ENCODE measurements at places on chromosomes 7 and 10. TPM values are rescaled to one million over a fixed set of nuclear protein-coding genes. Genes with fewer than 3 reads are reported as not detected.

INSYN2A gene
- total RNA-seq = not detected

CPA1 gene
- total RNA-seq = not detected

NPSR1 gene
- total RNA-seq = not detected

DNA sequence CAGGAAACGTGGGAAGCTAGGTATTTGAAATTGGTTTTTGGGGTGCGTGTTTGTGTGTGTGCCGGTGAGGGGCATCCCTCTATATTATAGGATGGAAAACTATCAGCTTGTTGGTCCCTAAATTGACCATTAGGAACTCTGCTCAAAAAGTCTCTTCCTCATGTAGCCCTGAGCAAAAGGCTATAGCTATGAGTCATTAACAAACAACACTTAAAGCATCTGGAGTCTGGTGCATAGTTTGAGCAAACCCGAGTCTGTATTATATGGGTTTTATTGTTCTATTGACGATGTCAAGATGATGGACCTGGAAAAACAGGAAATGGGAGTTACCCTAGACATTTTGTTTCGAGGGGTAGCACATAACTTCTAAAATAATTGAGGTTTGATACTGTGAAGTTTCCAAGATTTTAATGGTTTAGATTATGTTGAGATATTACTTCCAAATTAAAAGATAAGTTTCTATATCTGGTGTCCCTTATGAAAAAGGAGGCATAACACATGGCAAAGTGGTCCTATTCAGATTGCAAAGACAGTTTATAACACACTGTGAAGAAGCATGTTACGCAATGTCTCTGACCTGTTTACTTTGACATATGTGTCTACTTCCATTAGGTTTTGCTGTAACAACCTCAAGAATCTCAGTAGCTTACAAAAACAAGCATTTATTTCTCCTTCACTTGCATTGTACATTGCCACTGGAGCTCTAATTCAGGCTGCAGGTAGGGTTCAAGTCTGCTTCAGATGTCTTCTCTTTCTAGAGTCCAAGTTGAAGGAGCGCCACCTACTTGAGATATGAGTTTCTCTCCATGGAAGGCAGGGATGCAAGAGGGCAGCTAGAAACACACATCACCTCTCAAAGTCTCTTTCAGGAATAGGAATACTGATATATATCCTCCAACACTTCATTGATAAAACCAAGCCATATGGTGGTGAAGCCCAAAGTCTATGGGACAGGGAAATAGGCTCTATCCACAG, 357.7 kb downstream of the PHF14 start:
- no peak for ATAC-seq

GRCh38 chr10:96753956-96754355, 33.6 kb upstream of the PIK3AP1 start:
- no peak for ATAC-seq

DNA sequence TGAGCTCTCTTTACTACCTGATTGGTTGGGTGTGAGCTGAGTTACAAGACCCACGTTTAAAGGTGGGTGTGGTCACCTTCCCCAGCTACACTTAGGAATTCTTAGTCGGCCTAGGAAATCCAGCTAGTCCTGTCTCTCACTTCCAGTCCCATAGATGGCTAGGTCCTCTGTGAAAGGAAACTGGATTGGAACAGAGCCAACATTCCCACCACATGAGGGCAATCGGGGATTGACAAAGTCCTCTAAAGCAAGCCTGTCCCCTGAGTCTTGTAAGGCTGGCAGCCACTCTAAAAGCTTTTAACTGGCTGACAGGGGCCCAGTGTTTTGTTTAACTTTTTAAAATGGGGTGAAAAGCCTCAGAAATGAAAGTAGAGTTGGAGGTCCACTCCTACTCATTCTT, 15.1 kb upstream of the CROT start:
- ATAC-seq = no peak

DNA sequence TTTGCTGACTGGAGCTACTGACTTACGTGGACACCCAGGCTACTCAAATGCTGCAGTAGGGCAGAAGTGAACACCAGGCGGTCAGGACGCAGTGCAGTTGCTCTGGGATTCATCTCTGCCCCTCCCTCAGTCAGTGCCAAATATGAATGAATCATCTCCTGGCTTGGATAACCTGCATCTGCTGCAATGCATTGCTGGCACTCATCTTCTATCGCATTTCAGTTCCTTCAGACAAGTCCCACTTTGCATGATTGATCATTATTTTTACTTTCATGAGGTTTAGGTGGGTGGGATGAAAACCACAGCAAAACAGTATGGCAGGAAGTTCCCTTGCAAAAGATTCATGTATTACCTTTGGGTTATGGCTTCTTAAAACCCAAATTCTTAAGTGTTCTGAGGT, 224.6 kb upstream of the NRP1 start:
- ATAC-seq = peak; percentile 65

DNA sequence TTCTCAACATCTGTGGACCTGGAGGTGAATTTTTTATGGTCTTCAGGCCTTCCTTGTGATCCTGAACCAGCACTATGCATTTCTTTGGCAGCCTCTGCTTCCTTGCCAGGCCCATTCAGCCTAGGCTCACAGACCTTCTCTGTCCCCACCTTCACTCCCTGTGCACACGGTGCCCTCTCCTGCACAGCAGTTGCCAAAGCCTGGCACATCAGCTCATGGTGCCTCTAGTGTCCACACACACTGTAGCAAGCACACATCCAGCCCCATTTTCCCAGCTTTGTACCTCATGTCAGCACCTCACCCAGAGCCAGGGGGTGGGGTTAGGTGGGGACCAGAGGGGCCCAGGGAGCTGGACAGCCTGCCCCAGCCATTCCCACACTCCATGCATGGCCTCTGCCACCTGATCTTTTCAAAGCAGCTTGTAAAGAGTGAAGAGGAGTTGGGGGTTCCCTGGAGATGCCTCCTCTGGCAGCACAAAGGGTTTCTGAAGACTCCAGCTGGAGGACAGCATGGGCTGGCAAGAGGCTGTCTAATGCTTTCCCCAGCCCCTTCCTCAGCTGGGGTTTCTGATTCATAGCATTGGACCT, 57.9 kb upstream of the TMEM72 start:
- peak; percentile 41 for ATAC-seq

DNA sequence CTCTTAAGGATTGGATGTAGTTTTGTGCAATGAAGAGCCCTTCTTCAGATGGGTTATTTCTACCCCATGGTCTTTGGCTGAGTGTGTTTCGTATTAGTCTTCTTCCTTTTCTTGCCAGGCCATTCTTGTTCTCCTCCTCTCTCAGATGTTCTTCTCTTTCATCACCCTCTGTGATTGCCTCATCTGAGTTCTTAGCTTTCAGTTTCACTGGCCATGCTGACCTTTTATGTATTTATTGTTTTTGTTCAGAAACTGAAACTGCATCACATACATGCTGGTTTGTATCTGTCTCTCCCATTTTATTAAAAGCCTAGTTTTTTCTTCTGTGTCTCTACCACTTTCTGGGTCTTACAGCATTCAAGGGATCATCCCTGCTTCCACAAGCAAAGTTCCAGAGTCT, 21.7 kb upstream of the PCGF5 start:
- peak; percentile 27 for ATAC-seq

GRCh38 chr10:44619975-44620374, 235.1 kb upstream of the CXCL12 start:
- no peak for ATAC-seq

GRCh38 chr10:84230359-84230758, 5.0 kb upstream of the LRIT2 start:
- no peak for ATAC-seq

GRCh38 chr7:332646-333392, 42.8 kb downstream of the FOXL3 start:
- peak; percentile 88 for ATAC-seq

- no peak for ATAC-seq
These were observed 78.8 kb upstream of the ANKRD1 start for GRCh38 chr10:90999512-91000172.

GRCh38 chr7:132779164-132779563, 202.9 kb upstream of the PLXNA4 start:
- ATAC-seq = no peak

DNA sequence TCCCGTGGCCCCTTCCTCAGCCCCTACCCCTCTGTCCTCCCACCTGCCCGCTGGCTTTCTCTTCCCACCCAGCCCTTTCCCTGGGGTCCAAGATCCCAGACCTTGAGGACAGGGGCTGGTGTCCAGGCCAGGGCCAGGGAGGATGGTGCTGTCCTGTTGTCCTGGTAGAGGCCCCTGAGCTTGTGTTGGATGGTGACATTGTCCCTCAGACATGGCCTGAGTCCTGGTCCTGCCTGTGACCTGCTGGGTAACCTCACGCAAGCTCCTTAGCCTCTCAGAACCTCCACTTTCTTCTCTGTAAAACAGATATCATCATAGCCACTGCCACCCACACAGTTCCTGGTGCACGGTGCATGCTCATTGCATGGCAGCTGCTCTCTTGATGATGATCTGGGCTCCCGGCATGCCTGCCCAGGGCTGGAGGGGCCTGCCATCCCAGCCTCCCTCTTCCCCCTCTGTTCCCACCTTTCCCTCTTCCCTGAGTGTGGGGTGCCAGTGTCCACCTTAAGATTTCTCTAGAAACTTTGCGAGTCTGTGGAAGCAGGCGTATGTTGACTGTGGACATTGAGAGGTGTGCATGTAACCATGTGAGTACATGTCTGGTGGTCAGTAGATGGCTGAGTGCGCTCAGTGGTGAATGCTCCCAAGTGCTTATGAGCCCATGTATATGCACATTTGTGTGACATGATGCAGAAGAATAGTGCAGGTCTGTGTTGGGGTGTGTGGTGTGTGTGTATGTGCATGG, 60.4 kb downstream of the NEURL1 start:
- no peak for ATAC-seq

Measured in esophagus mucosa (tissue), 1 donor.